ENCODE measurements at places on chromosomes 5 and 9.
A peak's percentile ranks its signal among the peaks of the same experiment; 100 is the strongest.

DNA sequence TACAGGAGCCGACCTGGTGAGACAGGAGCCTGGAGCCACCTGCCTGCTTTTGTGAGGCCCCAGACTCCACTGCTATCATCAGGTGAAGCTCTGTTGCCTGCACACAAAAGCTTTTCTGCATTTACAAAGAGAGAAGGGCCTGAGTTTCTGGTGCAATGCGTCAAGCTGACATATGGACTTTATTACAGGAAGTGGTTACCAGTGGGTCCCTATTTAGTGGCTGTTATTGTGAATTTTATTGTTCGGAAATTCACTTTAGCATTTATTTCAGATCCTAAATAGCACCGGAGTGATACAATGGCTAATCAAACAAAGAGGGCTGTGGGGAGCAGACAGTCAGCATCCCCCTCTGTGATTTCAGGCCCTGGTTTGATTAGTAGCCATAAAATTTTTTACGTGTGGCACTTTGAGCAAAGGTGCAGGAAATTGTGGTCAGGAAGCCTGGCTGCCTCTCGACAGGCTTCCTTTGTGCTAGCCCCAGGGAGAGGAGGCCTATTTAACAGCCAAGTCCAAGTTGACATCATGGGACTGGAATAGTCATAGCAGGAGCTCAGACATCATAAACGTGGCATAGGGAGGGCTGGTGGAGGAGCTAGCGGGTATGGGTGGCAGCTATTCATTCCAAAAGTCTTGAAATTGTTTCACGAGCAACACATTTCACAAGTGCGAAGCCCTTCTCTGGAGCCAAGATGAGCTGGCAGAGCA lies 8.4 kb downstream of the TGFBI start:
- peaks cover 5% of the 10 kb centered on the region for H3K27me3 ChIP-seq
- DNase-seq: peak; percentile 60
- peaks cover 3% of the 10 kb centered on the region for H3K36me3 ChIP-seq
- H3K4me1 ChIP-seq: peaks cover 30% of the 10 kb centered on the region
- H3K27ac ChIP-seq: peak overlapping the region; percentile 13
- H3K4me3 ChIP-seq: peak overlapping the region; percentile 64

DNA sequence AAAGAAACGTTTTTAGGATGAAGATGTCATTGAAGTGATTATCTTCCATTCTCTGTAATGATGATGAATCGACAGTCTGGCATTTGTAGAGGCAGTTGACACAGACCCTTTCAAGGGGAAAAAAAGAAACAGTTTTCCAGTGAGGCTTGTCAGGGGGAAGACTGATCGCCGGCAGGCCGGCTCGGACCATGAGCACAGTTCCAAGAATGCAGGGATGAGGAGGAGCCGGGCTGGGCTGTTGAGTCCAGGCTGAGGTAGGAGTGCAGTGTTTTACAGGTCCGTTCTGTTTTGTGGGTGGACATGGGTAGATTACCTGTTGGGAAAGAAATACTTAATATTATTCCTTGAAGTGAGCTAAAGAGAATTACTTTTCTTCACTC lies 194.6 kb downstream of the AOPEP start:
- H3K4me1 ChIP-seq: no peaks in the 10 kb centered on the region
- no peaks in the 10 kb centered on the region for H3K36me3 ChIP-seq
- no peak overlapping the region for H3K4me3 ChIP-seq
- no peak for DNase-seq
- H3K27me3 ChIP-seq: no peaks in the 10 kb centered on the region
- no peak overlapping the region for H3K27ac ChIP-seq

- DNase-seq: no peak
- no peak overlapping the region for H3K27ac ChIP-seq
- H3K4me3 ChIP-seq: no peak overlapping the region
- H3K4me1 ChIP-seq: no peaks in the 10 kb centered on the region
- H3K27me3 ChIP-seq: no peaks in the 10 kb centered on the region
Observed at GRCh38 chr9:72326641-72327040, 38.4 kb downstream of the ZFAND5 start.

GRCh38 chr9:98101868-98102273 lies 17.2 kb downstream of the TRIM14 start:
- peak; percentile 74 for DNase-seq
- peaks cover 96% of the 10 kb centered on the region for H3K4me1 ChIP-seq
- H3K4me3 ChIP-seq: peak overlapping the region; percentile 93
- H3K27ac ChIP-seq: peak overlapping the region; percentile 99

DNA sequence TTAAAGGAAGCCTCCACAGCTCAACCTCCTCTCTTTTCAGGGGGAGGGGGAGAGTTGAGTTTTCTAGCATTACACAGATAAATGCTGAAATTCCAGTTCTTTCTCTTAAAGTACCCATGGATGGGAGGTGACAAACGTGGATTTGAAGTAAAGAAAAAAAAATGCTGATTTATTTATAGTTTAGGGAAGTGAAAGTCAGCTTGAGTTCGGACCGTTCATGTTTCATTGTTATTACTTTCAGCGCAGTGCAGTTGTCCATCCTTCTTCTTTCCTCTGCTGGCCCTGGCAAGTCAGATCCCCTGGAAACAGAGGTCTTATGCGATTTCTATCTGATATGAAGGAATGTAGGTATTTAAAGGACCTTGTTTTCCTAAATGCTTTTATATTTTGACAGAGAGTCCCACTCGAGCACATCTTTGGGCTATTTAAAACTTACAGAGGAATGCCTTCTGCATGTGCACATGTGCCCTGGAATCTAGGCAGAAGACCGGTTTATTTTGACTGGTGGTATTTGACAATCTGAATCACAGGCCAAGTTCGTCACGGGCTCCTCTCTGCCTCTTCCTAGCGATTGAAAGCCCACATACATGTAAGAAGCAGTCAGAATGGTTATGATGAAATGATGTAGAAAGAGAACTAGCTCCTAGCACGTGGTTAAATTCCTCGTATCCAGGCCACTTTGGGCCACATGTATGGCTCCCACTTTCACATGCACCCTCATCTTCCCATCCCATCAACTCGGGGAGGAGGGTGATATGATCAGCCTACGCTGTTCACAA lies 385.2 kb upstream of the KLF4 start:
- no peaks in the 10 kb centered on the region for H3K36me3 ChIP-seq
- no peak overlapping the region for H3K4me3 ChIP-seq
- no peak overlapping the region for H3K27ac ChIP-seq
- no peak for DNase-seq

GRCh38 chr5:83434946-83435345 lies 36.6 kb upstream of the VCAN start:
- H3K4me3 ChIP-seq: no peak overlapping the region
- H3K27ac ChIP-seq: no peak overlapping the region
- no peak for DNase-seq
- no peaks in the 10 kb centered on the region for H3K36me3 ChIP-seq
- H3K4me1 ChIP-seq: no peaks in the 10 kb centered on the region

DNA sequence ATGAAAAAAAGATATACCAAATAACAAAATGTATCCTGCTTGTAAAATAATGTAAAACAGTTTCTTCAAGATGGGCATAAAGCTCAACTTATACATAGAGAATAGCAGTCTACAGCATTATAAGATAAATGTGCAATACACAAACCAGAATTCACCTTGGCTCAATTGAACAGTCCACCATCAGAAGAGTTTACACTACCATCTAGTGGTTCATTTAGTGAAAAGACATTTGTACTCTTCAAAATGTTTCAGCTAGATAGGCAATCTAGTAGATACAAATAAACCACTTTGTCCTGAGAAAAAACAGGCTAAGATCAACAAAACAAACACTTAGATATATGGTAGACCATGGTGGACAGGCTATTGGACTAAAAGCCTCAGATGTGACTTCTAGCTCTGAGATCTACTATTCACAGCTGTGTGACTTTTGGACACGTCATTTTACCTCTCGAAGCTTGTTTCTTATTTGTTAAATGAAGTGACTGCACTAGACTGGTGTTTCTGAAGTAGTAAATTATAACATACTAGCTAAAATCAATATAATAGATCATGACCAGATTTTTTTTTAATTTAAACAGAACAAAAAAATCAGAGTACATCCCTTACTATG lies 22.1 kb upstream of the TPD52L3 start:
- H3K4me3 ChIP-seq: no peak overlapping the region
- H3K36me3 ChIP-seq: no peaks in the 10 kb centered on the region
- no peak overlapping the region for H3K27ac ChIP-seq
- H3K27me3 ChIP-seq: peaks cover 17% of the 10 kb centered on the region
- H3K4me1 ChIP-seq: no peaks in the 10 kb centered on the region

GRCh38 chr5:52725065-52725746 lies 62.5 kb upstream of the ITGA1 start:
- no peaks in the 10 kb centered on the region for H3K27me3 ChIP-seq
- peaks cover 36% of the 10 kb centered on the region for H3K4me1 ChIP-seq
- peak overlapping the region; percentile 53 for H3K4me3 ChIP-seq
- peaks cover 4% of the 10 kb centered on the region for H3K36me3 ChIP-seq
- H3K27ac ChIP-seq: no peak overlapping the region

GRCh38 chr5:176189857-176190256 lies 48.4 kb upstream of the SIMC1 start:
- DNase-seq: no peak
- no peaks in the 10 kb centered on the region for H3K4me1 ChIP-seq
- H3K27me3 ChIP-seq: no peaks in the 10 kb centered on the region
- H3K36me3 ChIP-seq: no peaks in the 10 kb centered on the region
- H3K4me3 ChIP-seq: no peak overlapping the region
- no peak overlapping the region for H3K27ac ChIP-seq

DNA sequence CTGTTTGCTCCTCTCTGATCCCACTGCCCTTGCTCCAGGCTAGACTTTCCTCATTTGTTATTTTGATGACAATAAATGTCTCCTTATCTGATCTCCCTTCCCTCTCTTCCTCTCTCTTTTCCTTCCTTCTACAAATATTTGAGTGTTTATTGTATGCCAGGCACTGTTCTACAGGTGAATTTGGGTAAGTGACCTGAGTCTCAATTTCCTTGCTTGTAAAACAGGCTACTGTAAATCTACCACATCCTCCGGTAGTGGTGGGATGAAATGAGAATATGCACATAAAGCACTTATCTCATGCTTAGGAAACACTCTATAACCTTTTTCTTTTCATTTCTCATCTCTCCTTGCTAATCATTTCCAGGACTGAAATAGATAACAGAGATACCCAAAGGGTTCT lies 86.4 kb downstream of the HMHB1 start:
- peaks cover 28% of the 10 kb centered on the region for H3K4me1 ChIP-seq
- DNase-seq: peak; percentile 15
- H3K27me3 ChIP-seq: no peaks in the 10 kb centered on the region
- peak overlapping the region; percentile 25 for H3K4me3 ChIP-seq

GRCh38 chr5:126481243-126481642 lies 58.0 kb downstream of the GRAMD2B start:
- no peaks in the 10 kb centered on the region for H3K27me3 ChIP-seq
- H3K4me1 ChIP-seq: no peaks in the 10 kb centered on the region
- no peak overlapping the region for H3K27ac ChIP-seq
- no peak overlapping the region for H3K4me3 ChIP-seq

GRCh38 chr5:1648806-1649205 lies 125.0 kb upstream of the LPCAT1 start:
- no peaks in the 10 kb centered on the region for H3K36me3 ChIP-seq
- H3K4me1 ChIP-seq: peaks cover 23% of the 10 kb centered on the region
- H3K27me3 ChIP-seq: peaks cover 61% of the 10 kb centered on the region
- H3K27ac ChIP-seq: no peak overlapping the region
- no peak for DNase-seq

- H3K36me3 ChIP-seq: no peaks in the 10 kb centered on the region
- H3K27ac ChIP-seq: no peak overlapping the region
- H3K27me3 ChIP-seq: peaks cover 29% of the 10 kb centered on the region
- H3K4me3 ChIP-seq: no peak overlapping the region
- no peak for DNase-seq
- H3K4me1 ChIP-seq: peaks cover 7% of the 10 kb centered on the region
Observed at GRCh38 chr9:113660196-113660595, 196.7 kb downstream of the RGS3 start.

GRCh38 chr5:143509758-143510221 lies 106.3 kb upstream of the NR3C1 start:
- no peak overlapping the region for H3K4me3 ChIP-seq
- H3K4me1 ChIP-seq: peaks cover 6% of the 10 kb centered on the region
- H3K36me3 ChIP-seq: no peaks in the 10 kb centered on the region
- H3K27ac ChIP-seq: no peak overlapping the region
- no peaks in the 10 kb centered on the region for H3K27me3 ChIP-seq

GRCh38 chr9:131534721-131535237 lies 3.7 kb upstream of the UCK1 start:
- H3K4me3 ChIP-seq: no peak overlapping the region
- H3K4me1 ChIP-seq: peaks cover 20% of the 10 kb centered on the region
- no peak for DNase-seq
- H3K27ac ChIP-seq: no peak overlapping the region
- no peaks in the 10 kb centered on the region for H3K36me3 ChIP-seq

DNA sequence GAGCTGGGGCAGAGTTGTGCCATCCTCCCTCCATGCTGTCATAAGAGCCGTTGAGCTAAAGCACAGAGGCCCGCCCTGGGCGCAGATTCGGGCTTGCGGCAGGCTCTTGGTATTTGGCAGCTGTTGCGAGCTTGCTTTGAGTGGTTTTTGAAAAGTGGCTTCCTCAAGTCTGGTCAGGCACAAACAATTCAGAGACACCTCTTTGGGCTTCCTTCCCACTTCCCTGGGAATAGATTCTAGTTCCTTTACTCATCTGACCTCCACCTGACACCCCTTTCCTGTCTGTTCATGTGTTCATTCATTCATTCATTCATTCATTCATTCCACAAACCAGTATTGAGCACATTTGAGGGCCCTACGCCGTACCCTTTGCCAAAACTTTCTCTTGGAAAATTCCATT lies 27.4 kb downstream of the NCS1 start:
- DNase-seq: no peak
- no peaks in the 10 kb centered on the region for H3K27me3 ChIP-seq
- no peaks in the 10 kb centered on the region for H3K4me1 ChIP-seq
- H3K27ac ChIP-seq: no peak overlapping the region

- H3K4me3 ChIP-seq: peak overlapping the region; percentile 47
- H3K36me3 ChIP-seq: no peaks in the 10 kb centered on the region
- no peaks in the 10 kb centered on the region for H3K27me3 ChIP-seq
- H3K4me1 ChIP-seq: peaks cover 14% of the 10 kb centered on the region
Observed at GRCh38 chr5:188488-189481, 2.5 kb upstream of the LRRC14B start.

DNA sequence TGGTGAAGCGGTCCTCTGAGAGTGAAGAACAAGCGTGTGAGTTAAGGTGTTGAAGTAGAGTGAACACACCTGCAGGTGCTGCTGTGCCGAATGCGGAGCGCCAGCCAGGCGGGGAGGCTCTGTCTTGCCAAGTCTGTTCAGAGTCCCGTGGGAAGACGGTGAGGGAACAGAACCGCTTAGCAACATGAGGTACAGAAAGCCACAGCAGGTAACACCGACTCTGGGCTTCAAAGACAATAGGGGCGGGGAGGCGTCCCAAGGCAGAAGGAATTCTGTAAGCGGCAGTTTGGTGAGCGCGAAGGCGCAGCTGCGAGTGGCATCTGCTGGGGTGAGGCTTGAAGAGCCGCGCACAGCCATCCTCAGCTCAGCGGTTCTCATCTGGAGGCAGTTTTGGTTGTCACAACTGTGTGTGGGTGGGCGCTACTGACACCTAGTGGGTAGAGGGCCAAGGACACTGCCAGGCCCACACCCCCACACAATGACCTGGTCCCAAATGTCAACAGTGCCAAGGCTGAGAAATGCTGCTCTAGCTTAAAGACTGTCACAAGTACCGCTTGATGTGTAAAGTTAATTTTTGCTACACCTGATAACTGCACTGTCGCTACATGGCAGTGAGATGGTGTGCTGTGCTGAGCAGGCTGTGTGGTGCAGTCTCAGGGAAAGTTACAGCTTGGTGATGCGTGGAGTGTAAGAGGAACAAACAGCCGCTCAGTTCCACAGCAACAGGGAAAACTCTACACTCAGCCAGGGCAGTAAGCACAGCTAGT lies 67.4 kb upstream of the TBC1D9B start:
- H3K27me3 ChIP-seq: no peaks in the 10 kb centered on the region
- H3K36me3 ChIP-seq: no peaks in the 10 kb centered on the region
- no peak overlapping the region for H3K27ac ChIP-seq
- DNase-seq: peak; percentile 25
- peaks cover 10% of the 10 kb centered on the region for H3K4me1 ChIP-seq
- H3K4me3 ChIP-seq: no peak overlapping the region

All from activated T-cell treated with anti-CD3 and anti-CD28 coated beads, Interleukin-2, amount 50 U/mL, for 72 hours (primary cell).